Activated CD4-positive, alpha-beta T cell treated with anti-CD3 and anti-CD28 coated beads, Interleukin-2, Interleukin-4, amounts not matched to agents 100 ng/mL and 50 ng/mL, durations not matched to agents 16 hours and 8 hours (primary cell): ENCODE measurements at places on chromosomes 5 and 9.

DNA sequence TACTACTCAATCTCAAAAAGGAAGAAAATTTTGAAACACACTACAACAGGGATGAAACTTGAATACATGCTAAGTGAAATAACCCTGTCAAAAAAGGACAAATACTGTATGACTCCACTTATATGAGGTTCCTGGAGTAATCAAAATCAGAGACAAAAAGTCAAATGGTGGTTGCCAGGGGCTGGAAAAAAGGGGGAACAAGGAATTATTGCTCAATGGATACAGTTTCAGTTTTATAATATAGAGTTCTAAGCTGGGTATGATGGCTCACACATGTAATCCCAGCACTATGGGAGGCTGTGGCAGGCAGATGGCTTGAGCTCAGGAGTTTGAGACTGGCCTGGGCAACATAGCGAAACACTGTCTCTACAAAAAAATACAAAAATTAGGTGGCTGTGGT is 29.0 kb downstream of the ETF1 start:
- no peak for DNase-seq

DNA sequence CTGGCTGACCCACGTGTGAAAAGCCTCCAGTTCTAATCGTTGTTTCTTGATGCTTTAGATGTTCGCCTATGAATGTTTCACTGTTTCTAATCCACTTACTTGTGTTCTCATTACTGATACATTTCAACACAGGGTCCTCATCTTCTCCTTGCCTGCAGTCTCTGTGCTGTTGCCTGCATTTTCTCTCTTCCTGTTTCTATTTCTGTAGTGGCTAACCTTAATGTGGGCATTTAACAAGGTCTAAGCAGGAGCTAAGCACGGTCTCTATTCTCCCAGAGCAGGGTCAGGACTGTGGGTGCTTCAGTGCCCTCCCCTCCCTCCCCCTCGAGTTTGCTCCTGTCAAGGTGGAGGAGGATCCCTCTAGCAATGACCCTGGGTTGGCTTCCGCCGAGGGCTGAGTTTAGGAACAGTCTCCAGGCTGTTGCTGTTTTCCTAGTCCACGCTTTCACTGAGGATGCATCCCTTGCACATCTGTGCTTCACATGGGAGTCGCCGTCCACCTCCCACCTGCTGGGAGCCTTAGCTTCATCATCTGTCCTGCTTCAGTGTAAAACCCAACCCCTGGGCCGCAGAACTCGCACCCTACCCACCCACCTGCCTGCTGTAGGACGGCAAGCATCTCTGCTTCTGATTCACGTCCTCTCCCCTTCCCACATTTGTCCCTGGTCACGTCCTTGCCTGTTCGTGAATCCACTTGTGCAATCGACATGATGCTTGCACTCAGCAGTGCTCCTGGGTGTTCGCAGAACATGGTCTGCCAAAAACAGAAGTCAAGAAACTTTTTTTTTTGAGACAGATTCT is 2.4 kb upstream of the EXOC3 start:
- no peak for DNase-seq

DNA sequence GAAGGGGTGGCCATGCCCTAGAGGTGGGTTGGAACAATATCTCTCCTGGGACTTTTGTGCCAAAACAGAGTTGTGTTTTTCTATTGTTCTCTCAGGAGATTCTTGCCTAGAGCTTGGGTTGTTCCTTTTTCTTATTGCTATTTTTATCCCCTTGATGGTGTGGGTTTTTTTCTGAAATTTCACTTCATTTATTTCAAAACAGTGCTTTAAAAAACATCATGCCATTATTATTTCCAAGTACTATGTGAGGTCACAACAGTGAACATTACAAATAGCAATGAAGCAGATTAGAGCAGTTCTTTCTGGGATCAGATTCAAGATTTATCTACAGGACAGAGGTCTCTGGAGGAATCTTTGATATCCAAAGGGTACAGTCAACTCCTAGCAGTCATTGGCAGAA is 76.6 kb downstream of the ACTBL2 start:
- DNase-seq, result no peak

GRCh38 chr9:132717326-132717945 is 47.2 kb downstream of the GTF3C4 start:
- DNase-seq, result no peak

DNA sequence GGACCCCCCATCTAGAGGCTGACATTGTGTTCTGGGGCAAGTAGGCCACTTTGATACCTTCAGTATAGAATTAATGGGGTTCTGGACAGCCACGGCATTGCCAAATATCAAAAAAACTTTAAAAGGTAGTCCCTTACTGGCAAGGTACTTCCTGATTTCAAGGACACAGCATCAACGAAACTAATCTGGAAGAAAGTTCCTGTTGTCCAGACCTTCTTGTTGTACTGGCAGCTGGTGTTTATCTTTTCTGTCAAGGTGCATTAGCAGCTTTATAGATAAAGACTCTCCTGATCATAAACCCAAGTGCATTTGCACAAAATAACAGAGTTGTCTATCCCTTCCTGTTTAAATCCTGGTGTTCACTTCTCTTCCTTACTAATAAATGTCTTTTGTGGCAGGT is 23.7 kb upstream of the GOLGA1 start:
- DNase-seq, result no peak

GRCh38 chr5:59483971-59484472 is 409.5 kb downstream of the PDE4D start:
- no peak for DNase-seq

DNA sequence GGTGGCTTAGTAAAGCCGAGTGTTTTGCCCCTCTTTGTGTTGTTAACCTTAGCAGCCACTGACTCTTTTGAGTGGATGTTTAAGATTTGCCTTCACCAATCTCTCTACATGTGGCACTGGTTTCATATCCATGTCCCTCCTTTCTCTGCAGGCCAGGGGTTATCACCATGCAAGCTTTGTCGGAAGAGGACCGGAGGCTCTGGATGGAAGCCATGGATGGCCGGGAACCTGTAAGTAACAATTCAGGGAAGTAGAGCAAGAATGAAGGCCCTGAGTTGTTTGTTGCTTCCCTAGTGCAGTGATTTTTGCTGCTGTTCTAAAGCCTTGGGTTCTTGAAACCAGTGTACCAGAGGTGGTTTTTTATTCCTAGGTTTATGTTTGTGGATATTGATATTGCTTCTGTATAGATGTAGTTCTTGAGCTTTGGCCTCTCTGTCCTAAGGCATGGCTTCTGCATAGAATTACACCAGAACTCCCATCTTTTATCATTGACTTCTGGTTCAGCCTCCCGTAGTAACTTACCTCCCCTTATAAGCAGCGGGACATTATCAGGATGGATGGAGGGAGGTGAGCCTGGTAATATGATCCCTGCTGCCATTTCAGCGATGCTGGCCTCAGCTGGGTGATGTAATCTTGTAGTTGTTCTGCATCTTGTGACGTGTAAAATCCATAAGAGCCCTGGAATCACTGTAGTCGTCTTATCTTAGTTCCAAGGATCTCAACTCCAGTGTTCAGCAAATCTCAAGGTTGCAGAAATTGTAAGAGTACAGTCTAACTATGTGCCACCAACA is 161.9 kb downstream of the ARHGAP26 start:
- DNase-seq, result no peak

DNA sequence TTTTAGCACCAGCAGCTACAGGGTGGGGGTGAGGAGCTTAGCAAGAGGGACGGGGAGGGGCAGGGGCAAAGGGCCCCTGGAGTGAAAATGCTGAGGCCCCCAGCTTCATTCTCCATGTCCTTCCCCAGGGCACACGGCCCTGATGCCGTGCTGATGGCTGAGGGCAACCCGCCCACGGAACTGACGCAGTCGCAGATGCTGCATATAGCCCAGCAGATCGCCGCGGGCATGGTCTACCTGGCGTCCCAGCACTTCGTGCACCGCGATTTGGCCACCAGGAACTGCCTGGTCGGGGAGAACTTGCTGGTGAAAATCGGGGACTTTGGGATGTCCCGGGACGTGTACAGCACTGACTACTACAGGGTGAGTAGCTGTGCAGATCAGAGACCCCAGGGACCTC is 285.6 kb downstream of the NTRK2 start:
- no peak for DNase-seq

DNA sequence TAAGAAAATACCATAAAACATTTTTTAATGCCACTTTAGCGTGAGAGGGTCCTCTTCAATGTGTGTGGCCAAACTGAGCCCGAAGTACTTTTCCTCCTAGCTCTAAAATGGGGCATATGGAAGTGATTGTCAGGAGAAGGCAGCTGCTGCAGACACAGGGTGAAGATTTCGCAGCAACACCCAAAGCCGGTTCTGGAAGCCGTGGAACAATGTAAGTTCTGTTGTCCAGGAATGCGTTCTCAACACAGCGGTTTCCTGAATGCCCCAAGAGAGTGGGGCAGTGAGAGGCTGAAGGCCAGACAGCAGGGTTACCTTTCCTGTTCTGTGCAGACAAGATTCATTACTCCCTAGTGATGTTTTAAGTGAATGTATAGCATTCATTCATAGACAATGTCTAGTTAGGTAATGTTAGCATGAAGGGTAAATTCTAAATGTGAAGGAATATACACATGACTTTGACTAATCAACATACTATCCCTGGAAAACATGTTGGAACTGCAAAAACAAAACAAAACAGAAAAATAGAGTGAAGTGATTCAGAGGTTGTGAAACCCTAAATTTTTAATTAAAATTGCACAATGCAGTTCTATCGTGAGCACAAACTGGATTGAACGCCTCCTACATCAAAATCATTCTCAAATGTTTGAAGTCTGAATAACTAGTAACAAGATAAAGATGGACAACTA is 197.0 kb upstream of the SEMA6A start:
- DNase-seq, result no peak

GRCh38 chr9:71781391-71781790 is 13.1 kb upstream of the CEMIP2 start:
- no peak for DNase-seq

GRCh38 chr9:15352306-15352705 is 45.3 kb upstream of the TTC39B start:
- DNase-seq, result no peak

DNA sequence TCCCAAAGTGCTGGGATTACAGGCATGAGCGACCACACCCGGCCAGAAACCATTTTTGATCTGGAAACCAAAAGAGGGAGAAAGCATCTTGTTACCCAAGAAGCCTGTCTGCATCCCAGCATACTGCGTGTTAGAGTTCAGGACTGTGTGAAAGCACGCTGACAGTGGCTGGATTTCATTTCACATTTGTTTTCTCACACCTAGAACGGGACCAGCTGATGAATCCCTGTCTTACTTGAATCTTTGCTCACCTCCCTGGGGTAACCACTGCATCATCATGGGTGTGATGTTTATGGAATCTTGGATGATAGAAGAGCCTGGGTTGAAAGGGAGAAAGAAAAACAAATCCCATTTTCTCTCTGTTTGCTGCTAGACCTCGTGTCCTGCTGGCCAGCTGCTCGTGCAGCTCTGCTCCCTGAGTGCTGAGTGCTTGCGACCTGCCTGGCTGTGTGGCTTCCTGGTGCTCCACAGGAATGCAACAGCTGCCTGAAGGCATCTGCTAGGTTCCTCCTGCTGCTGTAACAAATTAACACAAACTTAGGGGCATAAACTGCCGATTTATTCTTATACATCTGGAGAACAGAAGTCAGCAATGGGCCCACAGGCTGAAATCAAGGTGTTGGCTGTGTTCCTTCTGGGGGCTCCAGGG is 378.3 kb upstream of the DAP start:
- DNase-seq, result no peak

DNA sequence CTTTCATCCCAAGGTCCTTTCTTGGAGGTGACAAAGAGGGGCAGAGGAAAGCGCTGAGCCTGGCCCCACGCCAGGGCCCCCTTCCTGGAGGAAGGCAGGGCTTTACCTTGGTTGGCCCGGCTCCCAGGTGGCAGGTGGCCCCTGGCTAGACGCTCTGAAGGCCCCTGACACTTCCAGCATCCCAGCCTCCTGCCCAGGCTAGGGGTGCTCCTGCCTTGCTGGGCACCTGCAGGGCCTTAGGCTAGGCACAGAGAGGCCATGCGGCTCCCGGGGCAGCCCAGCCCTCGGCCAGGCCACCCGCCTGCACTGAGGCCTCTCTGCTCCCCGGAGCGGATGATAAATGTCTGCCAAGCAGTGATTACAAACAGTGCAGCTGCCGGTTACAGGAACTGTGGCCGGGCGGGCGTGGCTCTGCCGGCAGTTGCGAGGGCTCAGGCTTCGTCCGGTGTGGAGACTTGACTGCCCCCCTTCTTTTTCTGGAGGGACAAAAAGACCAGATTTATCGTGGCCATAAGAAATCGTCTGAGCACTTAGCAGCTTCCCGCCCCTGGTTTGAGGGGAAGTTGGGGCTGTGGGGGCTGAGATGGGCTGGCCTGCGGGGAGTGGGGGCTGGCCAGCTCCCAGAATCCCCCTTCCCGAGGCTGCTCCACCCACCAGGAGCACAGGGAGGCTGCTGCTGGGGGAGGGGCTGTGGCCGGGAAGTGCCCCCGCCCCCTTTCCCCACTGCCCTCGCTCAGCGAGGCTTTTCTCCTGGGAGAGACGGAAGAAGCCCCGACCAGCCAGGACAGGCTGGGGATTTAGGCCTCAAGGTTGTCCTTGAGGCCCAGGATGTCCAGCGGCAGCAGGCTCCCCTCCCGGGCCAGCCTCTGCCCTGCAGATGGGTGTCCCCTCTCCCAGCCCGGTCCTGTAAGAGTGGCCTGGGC is 31.6 kb upstream of the UBAC1 start:
- peak; percentile 22 for DNase-seq

DNA sequence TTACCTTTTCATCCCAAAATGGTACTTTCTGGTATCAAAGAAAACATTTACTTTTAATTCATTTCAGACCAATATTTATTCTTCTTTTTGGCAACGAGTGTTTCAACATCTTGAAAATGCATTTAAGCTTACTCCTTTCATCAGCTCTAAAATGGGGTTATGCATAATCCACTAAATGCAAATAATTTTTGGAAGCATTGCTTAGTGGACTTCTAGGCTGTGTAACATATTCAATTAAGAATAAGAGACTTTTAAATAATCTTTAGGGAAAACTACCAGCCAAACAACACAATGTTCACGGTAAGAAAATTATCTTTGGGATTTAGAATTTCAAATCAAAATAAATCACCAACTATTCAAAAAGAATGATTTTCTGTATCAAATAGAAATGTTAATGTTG is 118.2 kb downstream of the ADAMTS6 start:
- no peak for DNase-seq

GRCh38 chr5:142844866-142845265 is 74.7 kb downstream of the ARHGAP26 start:
- no peak for DNase-seq

DNA sequence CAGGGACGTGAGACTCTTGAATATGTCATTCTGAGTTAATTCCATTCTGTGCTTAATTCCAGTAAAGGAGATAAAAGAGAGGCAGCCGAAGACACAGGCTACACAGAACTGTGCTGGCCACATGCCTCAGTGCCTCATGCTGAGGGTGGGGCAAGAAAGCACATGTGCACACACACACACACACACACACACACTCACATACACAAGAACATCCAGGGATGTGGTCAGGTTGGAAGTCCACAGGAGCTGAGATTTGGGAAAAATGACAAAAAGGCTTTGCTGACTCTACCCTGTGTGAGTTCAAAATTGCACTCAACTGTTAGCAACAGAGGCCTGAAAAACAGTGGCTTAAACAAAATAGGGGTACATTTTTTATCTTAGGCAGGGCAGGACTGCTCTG is 40.5 kb downstream of the ALG2 start:
- no peak for DNase-seq
